ENCODE measurements at places on chromosomes 2 and 18.

DNA sequence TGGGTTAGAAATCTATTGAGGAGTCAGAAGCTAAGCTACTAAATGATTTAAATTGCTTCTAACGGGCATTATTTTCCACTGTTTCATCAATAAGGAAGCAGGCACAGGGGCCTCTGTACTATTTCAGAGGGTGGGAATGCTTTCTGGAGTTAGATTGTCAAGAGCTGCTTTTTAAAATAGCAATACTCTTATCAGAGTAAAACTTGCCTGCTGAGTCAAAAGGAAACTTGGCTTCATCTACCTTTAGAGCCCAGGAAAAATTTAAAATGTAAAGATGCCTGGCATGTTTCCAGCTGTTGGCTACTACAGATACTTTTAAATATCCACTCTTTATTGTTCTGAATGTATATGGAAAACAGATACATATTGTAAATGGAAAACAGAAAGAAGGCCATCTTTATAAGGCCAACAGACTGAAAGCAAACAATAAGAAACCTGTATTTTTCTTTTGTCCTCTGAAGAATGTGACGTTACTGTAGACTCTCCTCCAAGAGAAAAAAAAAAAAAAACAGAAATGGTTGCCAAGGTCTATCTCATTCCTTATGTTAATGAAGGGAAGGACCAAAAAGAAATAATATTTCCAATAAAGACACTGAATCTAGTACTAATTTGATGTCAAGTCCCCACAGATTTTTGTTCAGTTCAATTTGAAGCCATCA is 79.1 kb downstream of the FIGN start:
- DNase-seq = no peak

DNA sequence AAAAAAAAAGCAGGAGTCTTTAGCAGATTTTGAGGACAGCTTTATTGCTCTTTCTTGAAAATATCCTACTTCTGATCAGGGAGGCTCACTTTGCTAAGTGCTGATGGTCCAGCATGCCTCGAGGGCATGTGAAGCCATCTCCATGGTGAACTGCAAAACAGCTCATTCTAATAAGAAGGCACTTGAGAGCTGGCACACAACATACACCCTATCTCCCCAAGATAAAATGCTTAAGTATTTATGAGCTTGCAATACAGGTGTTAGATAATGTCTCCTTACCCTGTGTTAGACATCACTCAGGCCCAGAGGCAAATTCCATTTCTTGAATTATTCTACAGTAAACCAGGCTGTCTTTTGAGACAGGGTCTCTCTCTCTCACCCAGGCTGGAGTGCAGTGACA is 2.7 kb downstream of the ENOSF1 start:
- DNase-seq = no peak

GRCh38 chr2:84175340-84175739 is 283.7 kb downstream of the SUCLG1 start:
- DNase-seq = no peak

DNA sequence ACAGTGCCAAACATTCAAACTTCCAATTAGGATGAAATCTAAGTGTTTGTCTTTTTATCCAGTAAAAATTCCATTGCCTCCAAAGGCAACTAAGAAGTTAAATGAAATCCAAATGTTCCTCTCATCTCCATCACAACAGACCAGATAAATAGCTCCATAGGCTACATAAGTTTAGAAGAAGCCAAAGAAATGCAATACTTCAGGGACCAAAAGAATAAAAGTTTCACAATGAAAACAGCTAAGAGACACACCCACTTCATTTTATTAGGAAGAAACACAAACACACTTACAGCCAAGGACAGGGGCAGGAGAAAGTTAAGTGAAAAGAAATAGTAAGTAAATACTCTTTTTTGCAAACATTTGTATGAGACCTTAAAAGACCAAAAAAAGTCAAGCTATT is 88.5 kb upstream of the CCDC150 start:
- no peak for DNase-seq

DNA sequence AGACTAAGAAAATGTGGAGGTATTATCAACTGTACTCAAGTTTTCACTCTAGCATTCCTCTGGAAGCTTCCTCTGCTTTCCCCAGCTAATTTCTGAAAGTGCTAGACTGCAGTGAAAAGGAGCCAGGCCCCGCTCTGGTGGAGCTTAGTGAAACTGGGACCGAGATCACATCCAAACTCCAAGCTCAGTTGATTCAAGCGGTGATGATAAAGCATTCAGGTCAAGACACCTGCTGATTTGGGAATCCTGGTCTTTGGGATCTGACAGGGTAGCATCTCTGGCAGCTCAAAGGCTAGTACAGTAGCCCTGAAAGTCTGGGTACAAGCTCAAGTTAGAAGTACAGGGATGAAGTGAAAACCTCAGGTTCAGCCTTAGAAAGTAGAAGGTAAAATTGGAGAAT is 120.2 kb upstream of the CRIM1 start:
- no peak for DNase-seq

DNA sequence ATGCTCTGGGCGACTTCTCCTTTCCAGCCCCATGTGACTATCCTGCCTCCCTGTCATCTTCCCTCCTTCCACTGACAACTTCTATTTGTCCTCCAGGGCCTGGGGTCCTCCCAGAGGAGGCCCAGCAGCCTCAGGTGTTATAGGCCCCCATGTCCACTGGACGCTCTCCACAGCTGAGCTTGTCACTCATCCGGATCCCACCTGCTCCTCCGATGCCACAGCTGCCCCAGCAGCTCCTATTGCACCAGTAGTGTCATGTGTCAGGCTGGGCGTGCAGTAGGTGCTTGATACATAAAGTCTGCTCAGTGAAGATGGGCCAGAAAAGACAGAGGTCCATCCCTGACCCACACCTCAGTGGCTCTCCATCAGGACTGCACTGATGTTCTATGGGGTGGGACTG is 305.7 kb upstream of the MYT1L start:
- DNase-seq = no peak

GRCh38 chr2:47072728-47073191 is 82.3 kb downstream of the STPG4 start:
- no peak for DNase-seq

DNA sequence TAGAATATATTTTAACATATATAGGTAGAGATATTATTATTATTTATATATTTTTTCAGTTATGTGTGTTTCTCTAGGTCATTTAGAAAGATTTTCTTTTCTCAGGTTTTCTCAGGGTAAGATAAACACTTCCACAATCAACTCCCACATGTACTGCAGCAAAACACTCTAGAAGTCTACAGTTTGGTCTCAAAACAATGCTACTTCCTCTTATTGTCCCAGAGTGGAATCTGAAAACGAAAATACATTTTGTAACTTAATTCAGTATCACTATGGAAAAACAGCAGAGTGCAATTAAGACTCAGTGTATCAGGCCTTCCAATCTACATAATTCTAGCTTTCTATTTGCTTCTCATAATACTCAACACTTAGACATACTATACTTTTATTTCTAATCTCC is 190.1 kb upstream of the SLC35G4 start:
- no peak for DNase-seq

DNA sequence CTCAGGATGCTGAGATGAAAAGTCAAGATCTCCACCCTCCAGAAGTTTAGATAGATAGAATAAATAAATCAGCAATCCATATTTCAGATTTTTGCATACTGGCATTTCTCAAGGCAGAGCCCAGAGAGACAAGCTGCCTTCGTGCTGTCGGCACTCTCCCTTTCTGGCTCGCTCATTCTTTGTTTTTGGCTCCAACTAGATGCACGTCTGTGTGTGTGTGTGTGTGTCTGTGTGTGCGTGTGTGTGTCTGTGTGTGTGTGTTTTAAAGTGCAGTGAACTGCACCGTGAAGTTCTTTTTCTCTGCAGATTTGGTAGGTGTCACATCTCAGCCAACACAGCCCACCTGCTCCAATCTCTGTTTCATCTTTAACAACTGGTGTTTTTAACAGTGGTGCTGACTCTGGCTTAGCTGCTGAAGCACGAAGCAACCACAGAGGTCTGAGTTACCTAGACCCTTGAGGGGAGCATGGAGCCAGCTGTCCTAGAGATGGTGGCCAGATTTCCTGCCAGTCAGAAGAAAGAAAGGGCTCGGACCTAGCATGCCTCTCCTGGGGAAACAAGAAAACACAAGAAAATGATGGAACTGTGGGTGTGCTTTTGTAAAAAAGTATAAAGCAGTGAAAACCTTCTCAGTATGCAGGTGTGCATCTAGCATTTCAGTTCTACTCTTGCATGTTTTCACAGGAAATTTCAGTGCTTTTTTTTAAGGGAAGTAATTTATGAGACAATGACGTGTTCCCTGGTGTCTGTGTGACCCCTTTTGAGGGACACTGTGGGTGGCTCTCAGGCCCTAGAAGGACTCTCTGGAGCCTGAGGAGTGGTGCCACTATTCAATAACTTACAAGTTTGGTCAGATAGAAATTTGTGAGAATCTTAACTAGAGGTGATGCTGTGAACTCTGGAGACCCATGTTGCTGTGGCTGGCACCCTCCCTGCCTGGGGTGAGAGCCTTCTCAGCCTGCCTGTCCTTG is 364.3 kb downstream of the RNF144A start:
- no peak for DNase-seq

DNA sequence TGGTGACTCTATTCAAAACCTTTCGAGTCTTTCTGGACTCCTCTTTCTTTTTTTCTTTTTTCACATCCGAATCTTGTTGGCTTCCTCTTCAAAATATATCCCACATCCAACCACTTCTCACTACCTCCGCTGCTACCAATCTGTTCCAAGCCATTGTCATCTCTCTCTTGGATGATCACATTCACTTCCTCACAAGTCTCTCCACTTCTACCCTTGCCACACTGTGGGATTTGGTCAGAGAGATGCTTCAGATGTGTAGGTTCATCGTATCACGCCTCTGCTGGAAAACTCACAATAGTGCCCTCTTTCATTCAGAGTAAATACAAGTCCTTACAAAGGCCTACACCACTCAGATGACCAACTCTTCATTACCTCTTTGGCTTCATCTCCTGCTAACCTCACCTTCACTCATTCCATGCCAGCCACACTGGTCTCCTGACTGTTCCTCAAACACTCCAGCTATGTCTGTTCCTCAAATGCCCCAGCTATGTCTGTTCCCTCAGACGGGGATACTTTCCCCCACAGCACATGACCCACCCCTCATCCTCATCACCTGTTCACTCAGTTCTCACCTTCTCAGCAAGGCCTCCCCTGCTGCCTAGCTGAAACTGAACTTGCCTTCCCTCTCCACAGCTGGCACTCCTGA is 67.2 kb upstream of the PELI1 start:
- no peak for DNase-seq

GRCh38 chr2:105590780-105591660 is 153.7 kb upstream of the NCK2 start:
- DNase-seq = no peak

DNA sequence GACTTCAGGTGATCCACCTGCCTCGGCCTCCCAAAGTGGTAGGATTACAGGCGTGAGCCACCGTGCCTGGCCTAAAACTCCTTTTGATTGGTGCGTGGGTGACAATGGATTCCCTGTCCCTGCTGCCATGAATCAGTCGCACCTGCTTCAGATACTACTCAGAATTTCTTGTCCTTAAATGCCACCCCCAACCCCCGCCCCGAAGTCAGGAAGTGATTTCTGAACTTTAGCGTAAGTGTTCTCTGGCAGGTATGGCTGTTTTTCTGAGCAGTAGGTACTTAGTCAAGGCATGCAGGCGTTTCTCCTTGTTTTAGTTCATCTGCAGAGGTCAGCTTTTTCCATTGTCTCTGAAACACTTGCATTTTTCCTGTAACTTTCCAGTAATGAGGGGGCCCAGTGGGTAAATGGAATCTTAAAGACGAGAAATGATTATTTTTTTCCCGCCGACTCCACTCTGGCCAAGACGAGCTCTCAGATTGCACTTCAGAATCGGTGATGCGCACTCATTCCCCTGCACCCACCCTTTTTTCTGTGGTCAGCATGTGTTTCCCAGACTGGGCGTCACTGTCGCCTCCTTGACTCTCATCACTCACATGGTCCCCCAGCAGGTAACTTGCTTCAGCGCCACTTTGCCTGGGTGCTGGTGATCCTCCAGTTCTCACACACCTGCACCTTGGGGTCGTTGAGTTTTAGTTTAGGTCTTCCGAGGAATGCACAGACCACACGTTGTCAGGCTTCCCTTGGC is 179.7 kb downstream of the GBX2 start:
- no peak for DNase-seq

- DNase-seq = no peak
Measured at GRCh38 chr18:2410688-2411087, 160.6 kb downstream of the METTL4 start.

- no peak for DNase-seq
Measured at GRCh38 chr2:163401481-163401880, 334.3 kb downstream of the FIGN start.

GRCh38 chr2:181241366-181241765 is 215.8 kb upstream of the ITGA4 start:
- DNase-seq = no peak

- DNase-seq = no peak
Measured at GRCh38 chr2:215361211-215361875, 49.5 kb downstream of the ATIC start.

DNA sequence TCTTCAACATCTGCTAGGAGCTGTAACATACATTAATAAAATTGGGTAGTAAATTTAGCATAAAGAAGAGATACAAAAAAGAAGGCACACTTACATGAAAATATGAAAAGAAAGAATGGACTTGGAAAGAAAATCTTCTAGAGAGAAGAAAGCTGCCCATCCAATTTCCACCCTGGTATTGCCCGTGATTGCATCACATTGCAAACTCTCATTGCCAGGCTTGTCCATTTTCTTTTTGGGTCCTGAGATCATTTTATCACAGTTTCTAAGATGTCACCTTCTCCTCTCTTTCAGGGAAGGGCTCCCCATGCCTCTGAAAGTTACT is 321.5 kb downstream of the RND3 start:
- DNase-seq = no peak

GRCh38 chr2:62040926-62041325 is 135.5 kb downstream of the COMMD1 start:
- no peak for DNase-seq

DNA sequence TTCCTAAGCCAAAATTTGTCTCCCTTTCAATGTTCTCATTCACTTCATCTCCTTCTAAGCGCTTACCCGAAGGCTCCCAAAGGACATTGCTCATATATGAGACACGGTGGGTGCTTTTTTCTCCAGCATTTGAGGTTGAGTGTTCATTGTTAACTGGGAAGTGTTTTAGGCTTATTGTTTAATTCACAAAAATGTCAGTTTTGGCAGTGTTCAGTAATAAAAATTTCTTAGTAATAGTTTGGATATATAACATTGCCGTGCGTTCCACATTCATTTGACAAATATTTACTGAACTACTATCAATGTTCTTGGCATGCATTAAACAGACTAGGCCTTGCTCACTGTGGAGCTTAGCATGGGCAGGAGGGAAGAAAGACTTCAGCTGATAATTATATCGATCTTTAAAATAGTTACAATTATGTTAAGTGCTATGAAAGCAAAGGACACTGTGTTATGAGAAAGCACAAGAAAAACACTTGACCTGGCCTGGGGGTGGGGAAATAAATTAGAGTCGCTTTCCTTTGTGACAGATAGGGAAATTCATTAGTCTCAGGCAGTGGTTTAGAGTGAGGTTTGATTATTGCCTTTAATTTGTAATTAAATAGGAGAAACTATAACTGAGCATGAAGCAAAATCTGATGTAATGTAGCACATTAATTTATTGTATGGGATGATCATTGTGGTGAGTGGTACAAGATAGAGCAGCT is 82.2 kb upstream of the DOCK10 start:
- DNase-seq = no peak
